ENCODE measurements at places on chromosomes 5 and 9.

GRCh38 chr9:70789086-70789485 is 332.3 kb downstream of the TRPM3 start:
- DNase-seq, result no peak

- DNase-seq, result no peak
Measured at GRCh38 chr5:123203105-123203800, 114.2 kb downstream of the PRDM6 start.

DNA sequence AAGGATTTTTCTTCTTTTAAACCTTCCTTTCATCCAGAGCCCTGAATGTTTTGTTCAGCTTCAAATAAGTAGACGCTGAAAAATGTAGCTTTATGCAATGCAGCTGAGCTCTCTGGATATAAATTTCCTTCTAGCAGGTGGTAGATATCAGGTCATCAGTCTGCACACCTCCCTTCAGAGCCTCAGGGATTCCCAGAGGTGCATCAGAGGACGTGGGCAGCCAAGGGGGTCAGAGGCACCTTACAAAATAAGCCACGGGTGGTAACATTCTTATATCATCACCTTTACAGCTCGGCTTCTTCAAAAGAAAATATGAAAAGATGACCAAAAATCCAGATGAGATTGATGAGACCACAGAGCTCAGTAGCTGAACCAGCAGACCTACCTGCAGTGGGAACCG is 19.3 kb downstream of the MOCS2 start:
- DNase-seq, result no peak

DNA sequence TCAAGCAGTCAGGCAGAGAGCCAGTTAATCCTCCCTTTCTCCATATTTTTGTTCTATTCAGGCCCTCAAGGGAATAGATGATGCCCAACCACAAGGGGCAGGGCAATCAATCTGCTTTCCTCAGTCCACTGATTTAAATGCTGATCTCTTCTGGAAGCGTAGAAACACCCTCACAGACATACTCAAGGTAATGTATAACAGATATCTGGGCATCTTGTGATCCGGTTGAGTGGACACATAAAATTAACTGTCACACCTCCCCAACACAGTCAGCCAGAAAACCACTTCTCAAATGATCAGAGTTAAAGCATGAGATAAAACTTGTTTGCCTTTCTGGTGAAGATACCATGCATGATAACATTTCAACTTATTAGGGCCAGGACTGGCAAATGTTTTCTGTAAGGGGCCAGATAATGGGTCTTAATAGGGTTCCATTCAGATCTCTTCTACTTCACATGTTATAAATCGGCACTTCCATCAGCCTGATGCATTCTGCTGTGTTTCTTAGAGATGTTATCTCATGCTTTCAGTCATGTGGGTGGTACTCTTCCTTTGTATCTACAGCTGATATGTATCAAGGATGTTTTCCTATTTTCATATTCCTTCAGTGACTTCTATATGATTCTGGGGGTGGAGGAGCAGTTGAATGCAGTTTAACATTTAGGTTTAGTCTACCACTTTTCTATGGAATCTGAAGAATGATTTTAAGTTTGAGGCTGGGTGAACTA is 58.9 kb upstream of the CNTLN start:
- DNase-seq, result no peak

GRCh38 chr5:179906294-179906794 is 1.4 kb downstream of the TBC1D9B start:
- DNase-seq, result no peak

DNA sequence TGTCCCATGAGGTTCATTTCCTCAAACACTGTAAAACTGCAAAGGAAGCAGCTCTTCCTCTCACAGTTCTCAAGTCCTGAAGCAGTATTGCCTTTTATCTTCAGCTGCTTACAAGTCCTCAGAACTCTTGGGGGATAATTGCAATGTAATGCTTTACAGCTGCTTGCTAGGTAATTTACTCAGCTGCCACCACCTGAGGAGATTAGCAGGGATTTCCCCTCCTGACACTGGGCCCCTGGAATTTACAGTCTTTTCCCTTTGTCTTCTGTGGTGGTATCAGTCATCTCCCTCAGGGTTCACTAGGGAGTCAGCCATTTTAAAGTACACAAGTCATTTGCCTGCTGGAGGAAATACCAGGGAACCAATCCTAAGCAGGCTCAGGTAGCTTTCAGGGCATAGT is 754.3 kb upstream of the GRAMD2B start:
- DNase-seq, result no peak

DNA sequence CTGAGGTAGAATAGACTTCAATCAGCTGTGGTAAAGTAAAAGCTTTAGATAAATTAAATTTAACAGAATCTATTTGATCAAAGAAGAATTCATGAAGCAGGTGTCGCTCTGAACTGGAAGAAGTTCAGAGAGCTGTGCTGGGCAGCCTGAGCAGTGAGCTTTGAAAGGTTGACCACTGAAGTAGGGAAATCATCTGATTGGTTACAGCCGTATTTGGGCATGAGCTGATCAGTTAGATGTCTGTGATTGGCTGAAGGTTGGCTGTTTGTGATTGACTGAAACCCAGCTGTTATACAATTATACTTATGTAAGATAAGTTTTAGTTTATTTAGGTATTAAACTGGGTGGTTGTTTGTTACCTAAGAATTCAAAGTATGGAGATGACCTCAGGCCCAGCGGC is 1174.6 kb downstream of the CDH9 start:
- DNase-seq, result no peak

Measured in CD4-positive, alpha-beta T cell treated with Interleukin-17A for 4 hours (primary cell).